ENCODE measurements at places on chromosomes 13 and 19.
A peak's percentile ranks its signal among the peaks of the same experiment; 100 is the strongest.

GRCh38 chr19:38733241-38733492, 11.1 kb downstream of the CAPN12 start:
- no peak for DNase-seq

GRCh38 chr13:51308781-51309180, 30.7 kb upstream of the SERPINE3 start:
- DNase-seq = no peak

DNA sequence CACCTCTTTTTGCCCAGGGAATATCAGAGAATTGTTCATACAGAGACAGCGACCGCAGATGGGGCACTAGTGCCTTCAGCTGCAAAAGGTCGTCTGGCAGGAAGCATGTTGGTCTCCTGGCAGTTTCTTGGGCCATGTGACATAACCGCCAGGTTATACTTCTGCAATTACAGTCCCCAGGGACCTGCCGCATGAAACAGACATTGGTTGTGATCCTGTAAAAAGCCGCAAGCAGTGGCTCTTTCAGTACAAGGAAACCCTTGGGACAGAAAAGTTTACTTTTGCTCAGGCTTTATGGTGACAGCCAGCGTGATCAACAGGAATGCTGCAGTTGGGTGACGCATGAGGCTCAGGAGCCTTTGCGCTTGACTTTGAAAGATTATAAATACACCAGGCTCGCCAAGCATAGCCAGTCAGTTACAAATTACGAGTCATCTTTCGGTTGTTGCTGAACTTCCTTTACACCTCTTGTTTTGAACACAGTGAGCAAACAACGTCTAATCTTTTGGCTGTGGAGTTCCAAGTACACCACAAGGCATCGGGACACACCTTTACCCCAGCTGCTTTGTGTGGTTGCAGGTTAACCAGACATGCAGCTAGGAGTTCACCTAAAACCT, 50.5 kb upstream of the UBE2L5 start:
- DNase-seq = no peak

DNA sequence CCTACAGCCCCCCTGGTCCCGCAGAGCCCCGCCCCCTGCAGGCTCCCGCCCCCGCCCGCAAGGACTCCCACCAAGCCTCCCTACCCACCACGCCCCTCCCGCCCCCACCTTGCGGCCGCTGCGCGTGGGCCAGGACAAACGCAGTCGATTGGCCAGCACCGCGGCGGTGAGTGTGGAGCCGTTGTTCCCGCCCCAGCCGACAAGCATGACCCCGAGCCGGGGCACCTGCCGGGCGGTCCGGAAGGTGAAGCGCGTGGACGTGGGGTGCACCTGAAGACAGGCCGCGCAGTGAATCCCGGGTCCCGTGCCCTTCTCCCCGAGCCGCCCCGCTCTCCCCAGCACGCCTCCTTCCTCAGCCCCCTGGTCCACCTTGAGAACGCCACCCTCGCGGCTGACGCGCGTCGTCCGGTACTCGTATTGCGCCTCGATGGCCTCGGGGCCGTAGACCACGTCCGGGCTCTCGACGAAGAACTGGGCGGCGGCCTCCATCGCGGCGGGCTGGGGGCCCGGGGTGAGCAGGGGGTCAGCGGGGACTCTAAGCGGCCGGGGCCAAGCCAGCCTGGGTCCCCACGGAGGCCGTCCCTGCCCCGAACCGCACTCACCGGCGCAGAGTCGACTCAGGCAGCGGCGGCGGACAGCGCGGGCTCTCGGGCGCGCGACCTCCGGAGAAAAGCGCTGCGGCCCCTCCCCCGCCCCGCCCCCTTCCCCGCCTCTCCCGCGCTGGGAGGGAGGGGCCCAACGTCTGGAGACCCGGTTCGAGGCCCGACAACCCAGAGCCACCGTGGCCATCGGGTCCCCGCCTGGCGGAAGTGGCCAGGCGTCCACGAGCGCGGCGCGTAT, at the start of gene ISYNA1:
TSS of gene ISYNA1 (minus strand) at position 643 of the 840 bp plus-strand sequence. CDS start at position 489, 154 bp downstream.
- DNase-seq = no peak

GRCh38 chr19:49849433-49850220, 1.3 kb upstream of the PTOV1 start:
- no peak for DNase-seq

DNA sequence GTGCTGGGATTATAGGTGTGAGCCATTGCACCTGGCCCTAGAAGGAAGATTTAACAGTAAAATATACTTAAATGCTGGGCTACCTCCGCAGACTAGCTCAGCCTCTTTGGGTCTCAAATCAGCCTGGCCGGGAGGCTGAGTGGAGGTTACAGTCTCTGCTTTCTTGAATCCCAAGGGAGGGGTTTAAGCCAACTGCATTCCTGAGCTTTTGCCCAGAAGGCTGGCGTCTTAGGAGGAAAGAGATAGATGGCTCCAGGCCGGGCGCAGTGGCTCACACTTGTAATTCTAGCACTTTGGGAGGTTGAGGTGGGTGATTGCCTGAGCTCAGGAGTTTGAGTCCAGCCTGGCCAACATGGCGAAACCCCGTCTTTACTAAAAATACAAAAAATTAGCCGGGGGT, 623 bp upstream of the C5AR1 start:
- no peak for DNase-seq

DNA sequence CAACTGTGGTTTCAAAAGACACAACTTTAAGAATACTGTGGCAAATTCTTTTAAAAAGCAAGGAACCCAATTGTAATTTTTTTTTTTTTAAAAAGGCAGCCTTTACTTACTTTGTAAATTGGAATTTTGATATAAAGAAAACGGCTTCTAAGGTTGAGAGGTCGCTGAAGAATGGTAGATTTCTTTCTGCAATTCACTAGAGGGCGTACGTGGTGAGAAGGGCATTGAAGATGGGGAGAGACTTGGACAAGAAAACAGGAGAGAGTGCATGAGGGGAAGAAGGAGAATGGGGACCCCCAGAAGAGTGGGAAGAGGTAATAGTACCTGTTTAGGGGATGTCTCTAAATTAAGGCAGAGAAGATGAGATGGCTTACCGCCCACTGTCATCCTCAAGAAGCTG, 33.5 kb upstream of the PABPC3 start:
- DNase-seq = no peak

- no peak for DNase-seq
Measured at GRCh38 chr19:58038688-58039204, 4.9 kb downstream of the ZSCAN1 start.

DNA sequence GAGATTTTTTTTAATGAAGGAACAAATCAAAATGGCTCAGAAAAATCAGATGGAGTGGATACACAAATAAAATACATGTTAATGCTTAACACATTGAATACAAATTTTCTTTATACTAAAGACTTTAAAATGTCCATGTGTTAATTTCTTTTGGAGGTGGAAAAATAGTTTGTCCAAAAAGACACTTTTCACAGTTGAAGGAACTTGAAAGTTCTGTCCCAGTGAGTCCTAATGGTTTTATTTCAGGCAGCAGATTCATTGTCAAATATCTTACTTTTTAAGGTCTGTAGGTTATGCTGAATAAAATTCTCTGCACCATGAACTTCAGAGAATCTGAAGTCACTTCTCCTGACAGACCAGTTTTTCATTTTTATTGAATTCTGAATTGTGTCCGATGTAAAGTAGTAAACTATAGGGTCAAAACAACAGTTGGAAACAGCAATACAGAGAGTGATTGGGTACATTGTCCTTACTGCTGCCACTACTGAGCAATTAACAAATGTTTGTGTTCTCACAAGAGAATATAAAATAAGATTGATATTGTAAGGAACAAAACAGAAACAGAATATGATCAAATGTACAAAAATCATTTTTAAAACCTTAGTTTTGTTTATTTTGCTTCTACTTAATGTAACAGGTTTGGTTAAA, 1.6 kb downstream of the LPAR6 start:
- no peak for DNase-seq

DNA sequence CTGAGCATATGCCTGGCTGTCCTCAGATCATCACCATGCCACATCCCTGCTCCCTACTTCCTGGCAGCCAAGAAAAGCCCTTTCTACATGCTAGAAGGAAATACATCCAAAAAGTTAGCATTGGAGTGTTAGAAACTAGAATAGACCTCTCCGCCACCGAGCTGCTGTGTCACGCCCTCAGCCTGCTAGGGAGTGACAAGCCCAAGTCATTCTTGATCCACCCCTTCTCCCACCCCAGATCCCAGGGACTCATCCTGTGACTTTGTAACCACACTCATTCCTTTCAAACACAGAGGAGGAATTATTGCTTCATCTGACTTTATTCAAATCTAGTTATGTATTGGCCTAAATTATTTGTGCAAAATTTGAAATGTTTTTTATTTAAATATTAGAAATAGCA, 45.3 kb downstream of the POLR1D start:
- DNase-seq = no peak

DNA sequence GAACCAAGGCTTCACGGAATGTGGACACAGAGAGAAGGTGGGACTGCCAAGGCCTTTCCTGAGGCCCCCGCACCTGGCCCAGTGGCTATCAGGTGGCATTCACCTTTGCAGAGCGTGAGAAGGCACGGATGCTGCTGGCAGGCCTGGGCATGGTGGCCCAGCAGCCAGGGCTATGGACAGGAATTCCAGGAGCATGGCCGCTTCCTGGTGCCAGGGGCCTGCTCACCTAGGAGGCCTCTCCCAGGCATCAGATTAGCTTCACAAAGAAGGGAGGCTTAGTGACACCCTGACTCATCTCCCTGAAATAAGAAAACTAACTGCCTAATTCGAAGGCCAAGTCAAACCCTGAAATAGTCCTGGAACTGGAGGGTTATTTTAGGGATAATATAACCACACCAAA, 155.8 kb downstream of the TEX29 start:
- no peak for DNase-seq

- DNase-seq = no peak
Measured at GRCh38 chr13:50200988-50201387, 185.7 kb downstream of the KCNRG start.

DNA sequence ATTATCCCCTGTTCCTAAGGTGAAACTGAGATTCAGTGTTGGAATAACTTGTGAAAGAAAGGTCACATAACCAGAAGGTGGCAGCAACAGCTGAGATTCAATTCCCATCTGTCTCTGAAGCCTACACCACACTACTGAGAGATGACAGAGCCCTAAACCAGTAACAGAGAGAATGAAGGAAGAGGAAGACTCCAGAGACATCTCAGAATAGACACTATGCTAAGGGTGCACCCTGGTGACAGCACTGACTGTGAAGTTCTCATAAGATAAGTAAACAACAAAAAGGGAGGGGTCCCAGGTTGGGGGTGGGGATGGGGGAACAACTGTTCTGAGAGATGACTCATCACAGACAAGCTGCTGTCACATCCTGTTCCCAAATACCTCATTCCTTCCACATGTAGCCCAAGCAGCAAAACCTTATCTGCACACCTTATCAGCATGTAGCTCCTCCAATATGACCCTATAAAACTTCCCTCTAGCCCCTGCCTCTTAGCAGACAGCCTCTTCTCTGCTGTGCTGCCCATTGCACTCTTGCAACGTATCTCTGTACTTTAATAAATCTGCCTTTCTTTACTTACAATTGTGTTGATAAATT, 46.5 kb downstream of the UTP14C start:
- DNase-seq = no peak

GRCh38 chr13:112790735-112791641, 101.2 kb downstream of the ATP11A start:
- no peak for DNase-seq

DNA sequence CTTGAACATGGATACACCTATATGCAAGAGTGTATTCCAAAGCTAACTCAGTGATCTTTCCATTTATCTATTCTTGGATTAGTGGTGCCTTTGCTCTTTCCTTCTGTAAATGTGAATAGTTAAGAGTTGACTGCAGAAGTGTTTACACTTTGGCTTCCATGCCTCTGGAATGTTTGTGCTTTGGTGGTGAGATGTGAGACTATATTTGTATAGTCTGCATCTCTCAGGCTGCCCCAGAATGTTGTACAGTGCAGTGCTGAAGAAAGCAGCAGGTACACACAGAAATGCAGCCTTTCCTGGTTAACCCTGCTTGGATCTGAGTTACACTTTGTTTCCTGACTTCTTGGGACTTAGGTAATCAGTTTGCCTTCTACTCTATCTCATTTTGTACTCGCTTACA, 90.2 kb downstream of the DNAJC15 start:
- no peak for DNase-seq

- DNase-seq = peak; percentile 11
Measured at GRCh38 chr19:48403606-48404005, 10.1 kb downstream of the GRIN2D start.

DNA sequence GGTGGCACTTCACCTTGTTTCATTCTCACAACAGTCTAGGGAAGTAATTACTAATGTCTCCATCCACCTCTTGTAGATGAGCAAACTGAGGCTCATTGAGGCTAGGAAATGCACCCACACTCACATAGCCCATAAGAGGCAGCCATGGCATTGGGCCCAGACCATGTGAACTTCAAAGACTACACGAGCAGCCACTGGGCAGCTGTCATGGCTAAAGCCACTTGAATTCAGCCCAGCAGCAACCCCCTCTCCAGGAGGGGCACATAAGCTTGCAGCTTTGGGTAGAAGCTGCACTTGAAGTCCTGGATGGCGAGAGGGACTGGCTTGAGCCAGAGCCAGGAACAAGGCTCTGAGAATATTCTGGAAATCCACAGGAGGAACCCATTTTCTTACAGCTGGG, 13.4 kb downstream of the ALOX5AP start:
- DNase-seq = no peak

- DNase-seq = no peak
Measured at GRCh38 chr13:113035213-113035800, 66.3 kb downstream of the MCF2L start.

DNA sequence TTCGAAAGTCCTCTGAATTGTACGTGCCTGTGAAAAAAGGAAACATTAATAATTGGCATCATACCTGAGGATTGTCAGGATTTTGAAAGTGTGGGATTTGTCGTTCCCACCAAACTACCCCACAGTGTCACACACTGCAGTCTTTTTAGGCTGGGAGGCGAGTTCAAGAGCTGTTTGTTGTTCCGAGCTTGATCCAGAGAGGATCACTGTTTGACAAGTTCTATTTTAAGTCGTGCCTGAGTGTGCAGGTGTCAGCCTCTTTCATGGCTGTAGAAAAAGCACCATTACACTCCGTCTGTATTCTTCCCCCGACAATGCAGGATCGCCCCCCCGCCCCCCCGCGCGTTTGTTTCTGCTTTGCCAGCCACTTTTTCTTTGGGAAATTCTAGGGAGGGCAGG, 635 bp upstream of the NBEA start:
- no peak for DNase-seq

DNA sequence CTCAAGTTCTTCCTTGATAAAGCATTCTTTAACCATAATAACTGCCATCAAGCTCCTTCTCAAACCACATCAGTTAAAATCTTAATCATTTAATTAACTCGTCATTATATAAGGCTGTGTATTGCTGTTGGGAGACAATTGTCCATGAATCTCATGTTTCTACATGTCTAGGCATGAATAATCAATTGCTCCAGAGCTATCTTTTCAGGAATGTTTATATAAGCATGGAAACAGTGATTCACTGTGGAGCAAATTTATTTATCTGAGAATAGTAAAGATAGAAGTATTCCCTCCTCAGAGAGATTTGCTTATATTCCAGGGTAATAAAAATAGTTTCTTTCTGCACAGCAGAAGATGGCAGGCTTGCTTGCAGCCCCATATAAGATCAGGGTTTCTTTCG, 71.1 kb downstream of the CBY2 start:
- DNase-seq = no peak

DNA sequence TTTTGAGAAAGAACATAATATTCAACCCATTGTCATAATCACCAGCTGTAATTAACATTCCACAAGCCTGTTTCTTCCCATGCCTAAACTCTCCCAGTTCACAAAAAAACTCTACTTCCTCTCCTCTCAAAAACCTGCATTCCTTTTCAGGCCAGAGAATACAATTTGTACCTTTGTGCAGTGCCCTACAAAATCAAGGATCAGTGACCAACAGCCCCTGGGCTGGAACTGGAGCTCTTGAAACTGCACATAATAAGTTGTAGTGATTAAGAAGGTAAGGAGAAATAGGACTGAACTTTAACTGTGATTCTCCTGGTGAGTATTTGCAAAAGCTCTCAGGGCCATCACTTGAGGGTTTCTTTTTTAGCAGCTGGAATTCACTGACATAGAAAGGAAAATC, 472.7 kb downstream of the RFC3 start:
- no peak for DNase-seq

All from substantia nigra (tissue), 51 donors.